ENCODE measurements at places on chromosomes 5 and 9.

DNA sequence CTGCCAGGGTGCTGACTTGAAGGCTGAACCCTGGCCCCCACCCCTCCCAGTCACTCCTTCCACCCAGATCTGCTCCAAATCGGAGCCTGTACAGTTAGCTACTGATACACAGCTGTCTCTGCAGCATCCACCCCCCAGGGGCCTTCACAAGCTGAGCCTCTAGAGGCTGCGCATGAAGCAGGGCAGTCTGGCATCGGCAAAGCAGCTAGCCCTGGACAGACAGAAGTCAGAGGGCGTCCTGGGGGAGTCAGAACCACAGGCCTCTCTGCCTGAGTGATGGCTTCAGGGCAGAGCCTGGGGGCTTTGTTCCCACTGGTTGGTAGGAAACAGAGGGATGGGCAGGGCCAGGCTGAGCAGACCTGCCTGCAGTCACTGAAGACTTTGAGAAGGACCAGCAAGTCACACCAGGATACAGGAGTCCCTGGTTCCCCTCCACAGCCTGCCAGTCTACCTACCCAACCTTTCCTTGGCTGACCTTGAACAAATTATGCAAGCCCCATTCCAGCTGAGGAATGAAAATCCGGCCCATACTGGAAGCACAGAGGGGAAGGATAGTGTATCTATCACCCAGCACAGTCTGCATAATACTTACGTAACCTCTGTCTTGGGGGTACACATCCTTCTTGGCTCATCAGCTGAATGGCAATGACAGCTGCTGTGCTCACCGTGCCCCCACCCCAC is 8.8 kb downstream of the VDAC1 start:
- DNase-seq, result no peak

GRCh38 chr9:16133556-16134227 is 580.8 kb downstream of the CCDC171 start:
- DNase-seq, result peak; percentile 29

DNA sequence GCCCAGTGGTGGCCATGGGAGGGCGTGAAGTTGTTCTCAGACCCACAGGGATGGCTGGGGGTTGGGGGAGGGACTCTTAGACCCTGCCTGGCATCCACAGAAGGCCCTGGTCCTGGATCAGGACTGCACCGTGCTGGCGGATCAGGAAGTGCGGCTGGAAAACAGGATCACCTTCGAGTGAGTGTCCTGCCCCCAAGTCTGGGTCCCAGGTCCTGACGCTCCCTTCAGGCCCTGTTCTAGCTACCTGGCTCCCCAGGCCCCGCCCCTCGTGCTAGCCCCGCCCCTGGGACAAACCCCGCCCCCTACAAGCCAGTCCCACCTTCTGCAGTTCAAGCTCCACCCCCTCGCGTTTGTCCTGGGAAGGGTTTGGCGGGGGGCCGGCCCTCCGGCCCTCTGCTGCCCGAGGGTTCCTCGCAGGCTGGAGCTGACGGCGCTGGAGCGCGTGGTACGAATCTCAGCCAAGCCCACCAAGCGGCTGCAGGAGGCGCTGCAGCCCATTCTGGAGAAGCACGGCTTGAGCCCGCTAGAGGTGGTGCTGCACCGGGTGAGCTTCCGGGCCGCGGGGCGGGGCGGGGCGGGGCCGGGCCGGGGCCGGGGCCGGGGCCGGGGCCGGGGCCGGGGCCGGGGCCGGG is 12.9 kb downstream of the RGS14 start:
- peak; percentile 62 for DNase-seq

DNA sequence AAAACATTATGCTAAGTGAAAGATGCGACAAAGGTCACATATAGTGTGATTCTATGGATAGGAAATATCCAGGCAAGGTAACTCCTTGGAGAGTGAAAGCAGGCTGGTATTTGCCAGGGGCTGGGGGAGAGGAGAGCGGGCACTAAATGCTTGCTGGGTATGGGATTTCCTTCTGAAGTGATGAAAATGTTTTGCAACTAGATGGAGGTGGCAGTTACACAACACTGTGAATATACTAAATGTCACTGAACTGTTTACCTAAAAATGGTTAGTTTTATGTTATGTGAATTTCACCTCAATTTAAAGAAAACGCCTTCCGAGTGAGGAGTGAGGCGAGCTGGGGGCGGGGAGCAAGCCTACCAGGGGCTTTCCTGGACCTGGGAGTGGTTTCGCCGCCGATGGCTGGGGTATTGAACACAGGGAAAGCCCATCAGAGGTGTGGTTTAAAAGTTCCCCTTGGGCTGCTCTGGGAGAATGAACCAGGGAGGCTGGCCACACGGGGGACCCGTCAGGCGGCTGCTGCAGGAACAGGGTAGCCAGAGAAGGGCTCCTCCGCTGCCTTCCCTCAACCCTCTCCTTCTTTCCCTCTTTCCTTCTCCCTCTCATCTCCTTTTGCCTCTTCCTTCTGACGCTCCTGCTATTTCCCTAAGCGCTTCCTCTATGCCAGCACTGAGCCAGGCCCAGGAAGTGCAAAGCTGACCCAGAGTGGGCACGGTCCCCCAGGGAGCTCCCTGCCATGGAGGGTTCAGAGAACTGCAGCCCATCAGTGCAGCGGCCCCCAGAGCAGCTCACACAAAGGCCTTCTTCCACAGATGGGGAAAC is 4.9 kb downstream of the AKNA start:
- DNase-seq, result peak; percentile 66

- DNase-seq, result no peak
Observed at GRCh38 chr5:99005506-99005905, 76.7 kb upstream of the CHD1 start.

DNA sequence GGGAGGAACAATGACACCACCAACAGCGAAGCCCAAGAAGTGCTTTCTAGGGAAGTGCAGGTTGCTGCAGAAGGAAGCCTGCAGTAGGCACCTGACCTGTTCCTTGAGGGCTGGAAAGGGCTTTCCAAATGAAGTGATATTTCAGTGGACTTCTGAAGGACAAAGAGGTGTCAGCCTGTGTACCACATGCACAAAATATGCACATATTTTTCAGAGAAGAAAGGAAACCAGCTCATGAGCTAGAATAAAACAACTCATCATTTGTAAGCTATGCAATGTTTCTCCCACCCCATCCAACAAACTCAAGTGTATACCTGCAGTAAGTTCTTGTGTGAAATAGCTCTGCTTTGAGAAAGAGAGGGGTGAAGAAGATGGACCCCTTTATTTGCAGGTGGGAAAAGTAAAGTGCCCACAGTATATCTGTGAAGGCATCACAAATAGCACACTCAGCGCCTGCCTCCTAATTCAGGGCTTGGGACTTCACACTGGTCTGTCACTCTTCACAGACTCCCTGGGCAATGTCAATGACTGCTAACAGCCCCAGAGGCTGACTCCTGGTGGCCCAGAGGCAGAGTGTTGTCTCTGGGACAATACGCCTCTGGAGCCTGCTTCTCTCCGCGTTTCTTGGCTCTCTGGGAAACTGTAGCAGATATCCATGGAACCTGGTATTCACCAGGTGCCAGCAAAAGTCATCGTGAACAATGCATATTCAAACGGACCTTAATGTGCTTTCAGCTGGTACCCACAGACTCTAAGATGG is 198.1 kb upstream of the EFNA5 start:
- DNase-seq, result no peak

GRCh38 chr9:134154262-134154701 is 10.1 kb downstream of the RNU6ATAC start:
- no peak for DNase-seq

DNA sequence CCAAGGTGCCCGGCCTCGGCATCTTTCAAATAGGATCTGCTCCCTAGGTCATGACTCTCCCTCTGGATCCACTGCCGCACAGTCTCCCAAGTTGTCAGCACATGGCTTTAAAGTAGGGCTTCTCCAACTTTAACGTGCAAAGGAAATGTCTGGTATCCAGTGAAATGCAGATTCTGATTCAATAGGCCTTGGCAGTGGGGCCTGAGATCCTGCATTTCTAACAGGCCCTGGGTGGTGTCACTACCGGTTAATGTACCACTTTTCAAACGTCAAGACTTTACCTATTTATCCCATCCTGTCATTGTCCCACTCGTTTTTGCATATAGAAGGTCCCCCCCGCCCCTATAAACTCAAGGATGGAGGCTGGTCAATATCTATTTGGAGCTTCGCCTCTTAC is 137.6 kb upstream of the ZNF618 start:
- no peak for DNase-seq

DNA sequence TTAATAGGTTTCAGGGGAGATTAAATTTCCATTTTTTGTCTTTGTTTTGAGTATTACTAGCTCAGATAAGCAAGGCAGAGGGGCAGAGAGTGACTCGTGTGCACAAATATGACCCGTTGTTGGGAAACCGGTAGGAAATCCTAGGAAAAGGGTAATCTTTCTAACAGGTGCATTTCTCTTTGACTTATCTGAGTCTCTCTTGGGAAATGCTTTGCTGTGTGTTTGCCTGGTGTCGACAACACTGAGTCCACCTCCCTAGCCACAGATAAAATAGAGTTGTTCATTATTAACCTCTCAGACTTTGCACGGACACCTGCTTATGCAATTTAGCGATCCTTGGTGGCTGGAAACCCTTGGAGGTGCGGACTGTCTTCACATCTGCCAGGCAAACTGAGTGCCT is 164.2 kb downstream of the FGF1 start:
- DNase-seq, result no peak

- DNase-seq, result no peak
Observed at GRCh38 chr5:78204241-78204640, 90.3 kb downstream of the AP3B1 start.

GRCh38 chr5:180982008-180982741 is 6.5 kb upstream of the BTNL3 start:
- DNase-seq, result no peak

DNA sequence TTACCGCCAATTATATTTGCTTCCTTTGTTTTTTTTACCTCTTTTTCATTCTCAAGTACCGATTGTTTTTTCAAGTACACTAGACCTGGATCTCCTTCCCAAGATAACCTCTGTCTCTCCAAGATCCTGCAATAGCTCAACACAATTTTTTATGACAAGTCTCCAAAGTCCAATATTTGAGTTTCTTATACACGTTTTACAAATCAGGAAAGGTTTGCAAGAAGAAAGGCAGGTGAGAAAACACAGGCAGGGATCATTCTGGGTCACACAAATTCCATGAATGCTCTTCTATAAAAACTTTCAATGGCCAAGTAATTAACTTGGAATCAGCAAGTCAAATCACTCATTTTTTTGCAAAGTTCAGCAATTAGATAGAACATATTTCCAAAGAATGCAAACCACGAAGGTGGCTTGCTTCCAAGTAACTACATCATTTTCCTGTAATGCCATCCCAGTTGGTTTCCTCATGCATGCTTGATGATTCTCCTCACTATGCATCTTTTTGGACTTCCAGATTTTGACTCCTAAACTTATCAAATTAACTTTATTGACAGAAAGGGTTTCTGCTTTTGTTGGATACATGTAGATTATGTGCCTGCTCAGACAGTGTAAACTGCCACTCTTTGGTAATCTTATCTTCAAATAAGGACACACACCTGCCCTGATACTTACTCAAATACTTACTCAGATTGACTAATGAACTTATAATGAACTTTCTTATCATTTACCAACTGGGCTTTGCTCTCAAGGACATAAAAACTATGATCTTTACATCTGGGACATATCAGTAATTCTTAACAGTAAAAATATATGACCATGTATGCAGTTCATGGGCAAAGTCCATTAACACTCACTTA is 24.7 kb upstream of the IFNE start:
- no peak for DNase-seq

GRCh38 chr5:121667292-121667691 is 184.4 kb upstream of the FTMT start:
- no peak for DNase-seq

GRCh38 chr5:131250751-131251475 is 12.9 kb upstream of the CDC42SE2 start:
- DNase-seq, result no peak

GRCh38 chr5:32584646-32585045 is 711 bp upstream of the SUB1 start:
- no peak for DNase-seq

DNA sequence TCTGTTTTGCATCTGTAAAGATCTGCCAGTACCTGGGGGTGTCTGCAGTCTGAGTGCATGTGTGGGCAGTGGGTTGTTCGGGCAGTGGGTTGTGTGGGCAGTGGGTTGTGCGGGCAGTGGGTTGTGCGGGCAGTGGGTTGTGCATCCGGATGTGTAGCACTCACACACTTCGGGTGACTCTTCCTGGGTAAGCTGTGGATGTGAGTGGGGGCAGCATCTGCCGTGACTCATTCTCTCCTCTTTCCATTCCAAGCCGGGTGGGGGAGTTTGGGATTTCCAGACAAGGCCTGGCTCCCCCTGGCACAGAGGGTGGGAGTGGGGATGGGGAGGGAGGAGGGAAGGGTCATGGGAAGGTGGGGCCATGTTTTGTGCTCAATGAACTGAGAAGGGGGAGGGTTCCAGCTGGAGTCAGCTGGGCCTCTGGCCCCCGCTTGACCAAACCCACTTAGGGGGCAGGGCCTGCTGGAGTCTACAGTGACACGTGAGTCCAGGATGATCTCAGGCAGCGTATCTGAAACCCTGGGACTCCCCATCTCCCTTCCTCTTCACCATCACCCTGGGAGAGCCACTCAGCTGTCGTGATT is 8.3 kb downstream of the CRB2 start:
- no peak for DNase-seq

- no peak for DNase-seq
Observed at GRCh38 chr9:79974806-79975422, 403.1 kb downstream of the TLE4 start.

GRCh38 chr5:72291601-72292000 is 28.4 kb downstream of the MRPS27 start:
- no peak for DNase-seq
